ENCODE measurements at places on chromosomes 13 and 19. TPM values are rescaled to one million over a fixed set of nuclear protein-coding genes. Genes with fewer than 3 reads are reported as not detected.

DNA sequence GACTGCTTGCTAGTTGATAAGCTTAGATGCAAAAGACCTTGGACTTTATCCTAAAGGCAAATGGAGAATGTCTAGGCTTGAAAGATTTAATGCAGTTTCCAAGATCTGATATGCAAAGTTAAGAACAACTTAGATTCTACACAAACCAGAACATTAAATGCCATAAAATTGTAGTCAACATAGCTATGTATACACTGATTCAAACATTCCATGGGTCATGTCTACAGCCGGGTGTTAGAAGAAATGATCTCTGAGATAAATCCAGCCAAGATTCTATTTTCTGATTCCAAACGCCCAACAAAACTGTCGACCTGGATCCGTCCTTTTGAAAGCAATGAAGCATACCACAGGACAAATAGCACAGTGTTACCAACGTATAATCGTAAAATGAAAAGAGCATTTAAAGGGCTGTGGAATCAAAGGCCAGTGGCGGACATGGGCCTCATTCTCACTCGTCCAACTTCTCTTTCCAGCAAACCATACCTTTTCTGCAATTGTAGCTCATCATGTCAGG is 52.7 kb downstream of the KCTD12 start:
- no peak for DNase-seq
- no peak overlapping the region for H3K27ac ChIP-seq
- no peaks in the 10 kb centered on the region for H3K36me3 ChIP-seq
- peaks cover 22% of the 10 kb centered on the region for H3K27me3 ChIP-seq
- H3K4me1 ChIP-seq: no peaks in the 10 kb centered on the region
- no peak overlapping the region for H3K4me3 ChIP-seq

DNA sequence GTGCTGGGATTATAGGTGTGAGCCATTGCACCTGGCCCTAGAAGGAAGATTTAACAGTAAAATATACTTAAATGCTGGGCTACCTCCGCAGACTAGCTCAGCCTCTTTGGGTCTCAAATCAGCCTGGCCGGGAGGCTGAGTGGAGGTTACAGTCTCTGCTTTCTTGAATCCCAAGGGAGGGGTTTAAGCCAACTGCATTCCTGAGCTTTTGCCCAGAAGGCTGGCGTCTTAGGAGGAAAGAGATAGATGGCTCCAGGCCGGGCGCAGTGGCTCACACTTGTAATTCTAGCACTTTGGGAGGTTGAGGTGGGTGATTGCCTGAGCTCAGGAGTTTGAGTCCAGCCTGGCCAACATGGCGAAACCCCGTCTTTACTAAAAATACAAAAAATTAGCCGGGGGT is 623 bp upstream of the C5AR1 start:
- no peaks in the 10 kb centered on the region for H3K36me3 ChIP-seq
- peaks cover 24% of the 10 kb centered on the region for H3K27me3 ChIP-seq
- peaks cover 5% of the 10 kb centered on the region for H3K4me1 ChIP-seq
- no peak for DNase-seq

- H3K4me1 ChIP-seq: peaks cover 33% of the 10 kb centered on the region
- H3K4me3 ChIP-seq: peak overlapping the region; percentile 92
Measured at GRCh38 chr19:40420766-40421765, 4.7 kb downstream of the SERTAD1 start.

The ZNF324B gene
- 3.7 TPM for polyA plus RNA-seq

GRCh38 chr13:104694397-104694796 is 1628.2 kb upstream of the SLC10A2 start:
- H3K36me3 ChIP-seq: no peaks in the 10 kb centered on the region
- no peaks in the 10 kb centered on the region for H3K27me3 ChIP-seq
- H3K4me1 ChIP-seq: no peaks in the 10 kb centered on the region
- H3K4me3 ChIP-seq: no peak overlapping the region
- DNase-seq: no peak

The CYP4F22 gene
- not detected for polyA plus RNA-seq

The SIGLEC5 gene
- polyA plus RNA-seq: not detected

DNA sequence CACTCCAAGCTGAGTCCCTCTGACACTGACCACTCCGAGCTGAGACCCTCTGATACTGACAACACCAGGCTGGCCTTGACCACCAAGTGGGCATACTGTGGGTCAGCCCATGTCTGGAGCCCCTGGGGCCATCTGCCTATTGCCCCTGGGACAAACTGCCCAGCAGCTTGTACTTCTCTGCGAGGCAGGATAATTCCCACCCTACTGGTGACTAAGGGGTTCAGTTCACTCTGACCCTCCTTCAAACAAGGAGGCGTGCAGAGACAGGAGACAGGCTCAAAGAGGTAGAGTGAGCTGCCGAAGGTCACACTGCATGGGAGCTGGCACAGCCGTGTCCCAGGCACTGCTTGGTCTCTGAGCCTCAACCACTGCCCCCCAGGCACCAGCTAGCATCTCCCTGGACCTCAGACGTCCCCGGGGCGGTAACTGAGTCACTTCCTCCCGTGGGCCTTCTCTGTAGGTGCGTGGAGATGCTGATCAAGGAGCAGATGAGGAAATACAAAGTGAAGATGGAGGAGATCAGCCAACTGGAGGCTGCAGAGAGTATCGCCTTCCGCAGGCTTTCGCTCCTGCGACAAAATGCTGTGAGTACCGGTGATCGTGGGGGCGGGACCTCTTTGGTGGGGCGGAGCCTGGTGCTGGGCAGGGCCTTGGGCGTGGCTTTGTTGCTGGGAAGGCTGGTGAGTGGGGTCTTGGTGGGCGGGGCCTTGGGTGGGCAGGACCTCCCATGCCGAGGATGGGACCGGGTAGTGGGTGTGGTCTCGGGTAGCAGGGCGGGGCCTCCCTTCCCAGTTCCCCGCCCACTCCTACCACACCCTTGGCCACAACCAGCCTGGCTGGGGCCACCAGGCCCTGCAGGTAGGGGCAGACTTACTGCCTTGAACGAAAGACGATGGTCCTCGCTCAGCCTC is 5.8 kb upstream of the USE1 start:
- H3K4me1 ChIP-seq: peaks cover 13% of the 10 kb centered on the region
- H3K27me3 ChIP-seq: no peaks in the 10 kb centered on the region
- no peak overlapping the region for H3K27ac ChIP-seq
- peaks cover 9% of the 10 kb centered on the region for H3K36me3 ChIP-seq

DNA sequence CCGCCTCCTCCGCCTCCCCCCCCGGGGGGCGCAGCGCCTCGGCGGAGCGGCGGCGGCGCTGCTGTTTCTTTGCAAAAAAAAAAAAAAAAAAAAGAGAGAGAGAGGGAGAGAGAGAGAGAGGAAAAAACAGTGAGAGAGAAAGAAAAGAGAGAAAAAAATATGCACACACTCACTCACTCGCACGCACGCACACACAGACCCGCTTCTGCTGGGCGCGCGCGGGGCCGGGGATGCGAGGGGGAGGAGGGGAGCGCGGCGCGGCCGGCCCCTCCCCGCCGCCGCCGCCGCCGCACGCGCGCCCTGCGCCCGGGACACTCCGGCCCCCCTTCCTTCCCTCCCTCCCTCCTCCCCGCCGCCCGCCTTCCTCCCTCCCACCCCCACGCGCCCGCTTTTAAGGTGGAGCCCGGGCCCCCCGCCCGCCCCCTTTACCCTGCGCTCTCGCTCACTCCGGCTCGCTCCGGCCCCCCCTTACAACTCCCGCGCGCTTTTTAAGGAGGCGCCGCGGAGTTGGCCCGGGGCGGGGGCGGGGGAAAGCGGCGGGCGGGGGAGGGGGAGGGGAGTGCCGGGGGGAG is at the start of gene SAMD1:
TSS of gene SAMD1 (minus strand) at position 243 of the 572 bp plus-strand sequence.
- H3K36me3 ChIP-seq: peaks cover 7% of the 10 kb centered on the region
- H3K4me3 ChIP-seq: peak within 1 kb of the TSS; percentile 100
- peaks cover 14% of the 10 kb centered on the region for H3K4me1 ChIP-seq
- H3K27me3 ChIP-seq: no peaks in the 10 kb centered on the region
- peak within 1 kb of the TSS; percentile 100 for H3K27ac ChIP-seq

GRCh38 chr13:76516586-76516985 is 369.6 kb downstream of the KCTD12 start:
- no peak overlapping the region for H3K27ac ChIP-seq
- no peak overlapping the region for H3K4me3 ChIP-seq
- no peaks in the 10 kb centered on the region for H3K36me3 ChIP-seq
- no peaks in the 10 kb centered on the region for H3K4me1 ChIP-seq
- DNase-seq: no peak
- H3K27me3 ChIP-seq: peaks cover 6% of the 10 kb centered on the region

The ZNF888 gene
- polyA plus RNA-seq: 1.7 TPM

- no peak overlapping the region for H3K27ac ChIP-seq
- H3K4me3 ChIP-seq: no peak overlapping the region
- DNase-seq: no peak
- H3K4me1 ChIP-seq: no peaks in the 10 kb centered on the region
- H3K27me3 ChIP-seq: peaks cover 92% of the 10 kb centered on the region
Measured at GRCh38 chr13:94704377-94705080, 7.8 kb downstream of the SOX21 start.

GRCh38 chr13:98707281-98707999 is 45.0 kb downstream of the SLC15A1 start:
- H3K27me3 ChIP-seq: peaks cover 4% of the 10 kb centered on the region
- H3K27ac ChIP-seq: no peak overlapping the region
- no peaks in the 10 kb centered on the region for H3K36me3 ChIP-seq
- H3K4me1 ChIP-seq: peaks cover 22% of the 10 kb centered on the region

DNA sequence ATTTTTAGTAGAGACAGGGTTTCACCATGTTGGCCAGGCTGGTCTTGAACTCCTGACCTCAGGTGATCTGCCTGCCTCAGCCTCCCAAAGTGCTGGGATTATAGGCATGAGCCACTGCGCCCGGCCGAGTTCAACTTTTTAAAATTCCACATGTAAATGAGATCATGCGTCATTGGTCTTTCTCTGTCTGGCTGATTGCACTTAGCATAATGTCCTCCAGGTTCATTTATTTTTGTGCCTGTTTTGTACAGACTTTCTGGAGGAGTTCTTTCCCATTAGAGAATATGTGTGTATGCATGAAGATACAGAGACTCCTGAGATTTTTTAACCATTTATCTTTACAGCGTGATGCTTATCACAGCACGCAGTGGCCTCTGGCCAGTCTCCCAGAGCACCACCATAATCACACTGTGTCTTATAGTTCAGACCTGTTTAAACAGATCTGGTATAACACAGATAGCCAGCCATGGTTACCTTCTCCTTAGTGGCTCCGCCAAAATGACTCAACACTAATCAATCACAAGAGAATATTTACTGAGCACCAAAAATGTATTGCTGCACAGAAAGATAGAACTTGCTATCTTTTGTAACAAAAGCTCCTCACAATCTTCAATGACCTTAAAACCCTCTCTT is 11.4 kb upstream of the STARD13 start:
- H3K4me3 ChIP-seq: no peak overlapping the region
- peaks cover 12% of the 10 kb centered on the region for H3K27me3 ChIP-seq
- DNase-seq: no peak
- H3K4me1 ChIP-seq: peaks cover 3% of the 10 kb centered on the region
